ENCODE measurements at places on chromosomes 13 and 19.

- DNase-seq = no peak
Measured at GRCh38 chr19:52086481-52086880, 9.1 kb downstream of the ZNF841 start.

- DNase-seq = no peak
Measured at GRCh38 chr13:106987427-106987785, 419.5 kb upstream of the ARGLU1 start.

DNA sequence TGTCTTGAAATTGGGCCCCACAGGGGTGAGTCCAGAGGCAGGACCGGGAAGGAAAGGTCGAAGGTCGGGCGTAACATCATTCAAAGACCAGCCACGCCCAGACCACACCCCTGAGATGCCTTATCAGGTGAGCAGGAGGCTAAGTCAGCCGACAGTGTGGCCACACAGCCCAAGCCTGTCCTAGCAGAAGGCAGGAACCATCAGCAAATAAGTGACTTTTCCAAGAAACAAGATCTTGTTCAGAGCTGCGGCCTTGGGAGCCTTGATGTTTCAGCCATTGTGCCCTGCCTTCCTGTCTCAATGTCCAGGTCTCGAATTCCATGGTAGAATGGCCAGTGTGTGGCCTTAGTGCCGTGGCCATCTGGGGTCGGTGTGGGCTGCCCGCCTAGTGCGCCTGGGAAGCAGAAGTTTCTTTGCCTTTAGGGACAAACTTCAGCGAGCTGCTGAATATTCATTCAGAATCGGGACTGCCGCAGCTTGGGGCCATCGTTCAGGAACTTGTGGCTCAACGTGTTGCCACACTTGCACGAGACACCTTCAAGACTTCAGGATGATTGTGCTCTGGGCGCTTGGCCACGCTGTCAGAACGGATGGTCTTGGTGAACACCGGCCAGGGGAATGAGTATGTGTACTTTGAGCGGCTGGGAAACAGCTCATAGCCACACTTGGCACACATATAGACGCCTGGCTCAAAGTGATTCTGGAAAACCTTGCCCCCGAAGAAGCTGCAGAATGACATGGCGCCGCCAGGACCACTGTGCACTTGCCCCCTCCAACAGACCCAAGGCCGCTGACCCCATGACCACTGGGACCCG, 6.1 kb upstream of the IFNL4 start:
- no peak for DNase-seq

DNA sequence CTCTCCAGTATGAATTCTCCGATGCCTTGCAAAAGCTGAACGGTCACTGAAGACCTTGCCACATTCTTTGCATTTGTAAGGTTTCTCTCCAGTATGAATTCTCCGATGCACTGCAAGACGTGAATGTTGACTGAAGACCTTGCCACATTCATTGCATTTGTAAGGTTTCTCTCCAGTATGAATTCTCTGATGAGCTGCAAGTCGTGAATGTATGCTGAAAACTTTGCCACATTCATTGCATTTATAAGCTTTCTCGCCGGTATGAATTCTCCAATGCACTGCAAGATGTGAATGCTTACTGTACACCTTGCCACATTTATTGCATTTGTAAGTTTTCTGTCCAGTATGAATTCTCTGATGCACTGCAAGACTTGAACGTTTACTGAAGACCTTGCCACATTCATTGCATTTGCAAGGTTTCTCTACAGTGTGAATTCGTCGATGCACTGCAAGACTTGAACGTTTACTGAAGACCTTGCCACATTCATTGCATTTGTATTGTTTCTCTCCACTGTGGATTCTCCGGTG, 20.0 kb upstream of the ZNF841 start:
- DNase-seq = no peak

- DNase-seq = no peak
Measured at GRCh38 chr19:5326986-5327623, 13.5 kb downstream of the PTPRS start.

DNA sequence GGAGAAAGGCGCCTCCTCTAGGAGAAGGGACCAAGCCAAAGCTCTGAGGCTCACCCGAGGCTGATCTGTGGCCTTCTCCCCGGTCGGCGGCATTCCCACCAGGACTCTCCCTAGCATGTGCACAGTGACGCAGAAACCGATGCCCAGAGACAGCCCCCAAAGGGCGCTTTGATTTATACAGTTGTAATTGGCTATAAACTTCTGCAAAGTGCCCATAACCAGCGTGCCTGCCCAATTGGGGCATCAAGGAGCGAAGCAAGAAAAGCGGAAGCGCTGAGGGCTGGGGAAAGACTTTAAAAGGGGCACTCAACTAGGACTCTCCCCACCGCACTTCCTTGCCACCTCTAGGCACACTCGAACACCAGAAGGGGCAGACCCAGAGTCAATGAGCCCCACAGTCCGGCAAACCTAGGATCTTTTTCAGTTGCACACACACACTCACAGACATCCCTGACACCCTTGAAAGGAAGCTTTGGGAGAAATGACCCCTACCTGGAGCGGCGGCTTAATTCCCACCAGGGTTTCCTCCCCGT, 1.8 kb downstream of the CDX2 start:
- DNase-seq = no peak

DNA sequence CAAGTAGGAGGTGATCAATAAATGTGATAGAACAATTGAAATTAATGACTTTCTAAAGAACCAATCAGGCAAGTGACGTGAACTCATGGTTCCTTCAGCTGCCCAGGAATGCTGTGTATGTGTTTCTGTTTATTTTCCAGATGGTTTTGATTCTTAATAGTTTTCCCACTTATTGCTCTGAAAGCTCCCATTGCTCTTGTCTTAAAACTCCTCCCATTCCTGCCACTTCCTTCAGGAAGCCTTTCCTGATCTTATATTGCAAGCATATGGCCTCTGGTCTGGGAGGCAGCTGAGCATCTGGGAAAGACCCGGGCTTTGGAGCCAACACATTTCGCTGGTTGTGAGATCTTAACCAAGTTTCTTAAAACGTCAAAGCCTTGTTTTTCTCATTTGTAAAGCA, 17.1 kb upstream of the LATS2 start:
- DNase-seq = no peak
